Omental fat pad (tissue), 4 donors: ENCODE measurements at places on chromosomes 11 and 22. TPM values are rescaled to one million over a fixed set of nuclear protein-coding genes. Genes with fewer than 3 reads are reported as not detected.

Gene CACNA1I
- total RNA-seq = 0.36 TPM

Gene FBLN1
- total RNA-seq = 131 TPM

Gene HPX
- total RNA-seq = 2.0 TPM

Gene ADM2
- not detected for total RNA-seq

GRCh38 chr22:35542157-35542938, 1.7 kb downstream of the RASD2 start:
- DNase-seq = no peak

DNA sequence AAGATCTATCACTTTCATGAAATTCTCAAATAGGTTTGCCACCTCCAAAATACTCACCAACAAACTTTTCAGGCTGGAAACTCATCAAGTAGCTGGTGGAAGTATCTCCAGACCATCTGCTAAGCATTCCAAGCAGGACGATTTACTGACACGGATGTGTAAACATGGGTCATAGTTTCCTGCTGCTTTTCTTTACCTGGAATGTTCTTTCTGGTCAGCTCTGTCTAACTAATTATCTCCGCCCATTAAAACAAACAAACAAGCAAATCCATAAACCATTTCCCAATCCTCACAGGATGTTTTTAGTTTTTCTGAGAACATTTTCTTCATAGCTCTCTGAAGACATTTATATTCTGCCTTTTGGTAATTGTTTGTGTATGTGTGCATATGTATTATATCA, 397.0 kb downstream of the METTL15 start:
- DNase-seq = no peak

DNA sequence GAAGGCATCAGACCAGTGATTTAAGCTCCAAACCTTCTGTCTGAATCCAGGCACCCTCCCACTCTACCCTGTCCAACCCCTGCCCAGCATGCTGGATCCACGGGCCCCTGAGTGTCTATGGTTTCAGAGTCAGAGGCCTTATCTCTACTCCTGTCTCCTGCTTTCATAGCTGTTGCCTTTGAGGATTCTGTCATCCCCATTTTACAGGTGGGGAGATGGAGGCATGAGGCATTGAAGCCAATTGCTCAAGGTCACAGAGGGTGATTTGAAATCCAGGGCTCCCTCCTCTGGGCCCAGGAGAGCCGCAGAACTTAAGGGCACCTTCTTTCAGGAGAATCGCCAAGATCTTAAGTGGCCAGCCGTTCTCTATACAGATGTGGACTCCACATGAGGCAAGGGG, 3.1 kb downstream of the KCNJ4 start:
- no peak for DNase-seq
